ENCODE measurements at places on chromosomes 6 and 20. TPM values are rescaled to one million over a fixed set of nuclear protein-coding genes. Genes with fewer than 3 reads are reported as not detected.

The CALHM5 gene
- 10.6 TPM for total RNA-seq

The ZSCAN31 gene
- total RNA-seq, result 4.2 TPM

The WFDC2 gene
- total RNA-seq, result not detected

The GMDS gene
- 7.3 TPM for total RNA-seq

The ADAT2 gene
- total RNA-seq, result 3.9 TPM

The MUC22 gene
- not detected for total RNA-seq

The ID4 gene
- total RNA-seq, result 11.1 TPM

The SGK2 gene
- not detected for total RNA-seq

The TJAP1 gene
- 12.2 TPM for total RNA-seq

The SCGN gene
- not detected for total RNA-seq

The SYS1 gene
- total RNA-seq, result 16.7 TPM

The RHAG gene
- not detected for total RNA-seq

The FKBP1C gene
- 0.72 TPM for total RNA-seq

The EFCAB8 gene
- total RNA-seq, result not detected

The KLHDC3 gene
- 76.0 TPM for total RNA-seq

The FNDC1 gene
- not detected for total RNA-seq

The BTN1A1 gene
- total RNA-seq, result not detected

The CD24 gene
- total RNA-seq, result 0.28 TPM

The BTN2A1 gene
- 11.4 TPM for total RNA-seq

The NRSN1 gene
- not detected for total RNA-seq

The CNPY3 gene
- 15.3 TPM for total RNA-seq

The IP6K3 gene
- total RNA-seq, result 0.18 TPM

The SOBP gene
- 1.1 TPM for total RNA-seq

The QKI gene
- total RNA-seq, result 171 TPM

The PROKR2 gene
- not detected for total RNA-seq

The BPIFB4 gene
- total RNA-seq, result not detected

The DUSP15 gene
- not detected for total RNA-seq

The VPS52 gene
- total RNA-seq, result 26.4 TPM

The VNN1 gene
- not detected for total RNA-seq

The SIRPA gene
- 9.7 TPM for total RNA-seq

The SFTA2 gene
- total RNA-seq, result not detected

The SCRT2 gene
- not detected for total RNA-seq

The IRAK1BP1 gene
- total RNA-seq, result 1.9 TPM

The GATA5 gene
- total RNA-seq, result not detected

The LY6G6D gene
- not detected for total RNA-seq

The MCHR2 gene
- not detected for total RNA-seq

The NEDD9 gene
- total RNA-seq, result 16.7 TPM

The LGSN gene
- not detected for total RNA-seq

The HDGFL1 gene
- total RNA-seq, result not detected

The MDFI gene
- 0.28 TPM for total RNA-seq

The ACTL10 gene
- total RNA-seq, result 0.18 TPM

The IRF4 gene
- not detected for total RNA-seq

The GRIK2 gene
- 15.8 TPM for total RNA-seq

The MYBL2 gene
- total RNA-seq, result 21.7 TPM
